ENCODE measurements at places on chromosomes 3 and 15. TPM values are rescaled to one million over a fixed set of nuclear protein-coding genes. Genes with fewer than 3 reads are reported as not detected.

MYEF2 gene
- 36.3 TPM for total RNA-seq

SPINK8 gene
- total RNA-seq: not detected

MINAR1 gene
- total RNA-seq: 0.55 TPM

AP4E1 gene
- total RNA-seq: 16.7 TPM

TRPM7 gene
- total RNA-seq: 42.3 TPM

GRCh38 chr15:74317820-74318375 is 49.5 kb downstream of the CYP11A1 start:
- H3K27ac ChIP-seq: no peak overlapping the region
- no peaks in the 10 kb centered on the region for H3K27me3 ChIP-seq
- H3K36me3 ChIP-seq: no peaks in the 10 kb centered on the region
- no peak overlapping the region for H3K4me3 ChIP-seq
- no peak for DNase-seq

DNA sequence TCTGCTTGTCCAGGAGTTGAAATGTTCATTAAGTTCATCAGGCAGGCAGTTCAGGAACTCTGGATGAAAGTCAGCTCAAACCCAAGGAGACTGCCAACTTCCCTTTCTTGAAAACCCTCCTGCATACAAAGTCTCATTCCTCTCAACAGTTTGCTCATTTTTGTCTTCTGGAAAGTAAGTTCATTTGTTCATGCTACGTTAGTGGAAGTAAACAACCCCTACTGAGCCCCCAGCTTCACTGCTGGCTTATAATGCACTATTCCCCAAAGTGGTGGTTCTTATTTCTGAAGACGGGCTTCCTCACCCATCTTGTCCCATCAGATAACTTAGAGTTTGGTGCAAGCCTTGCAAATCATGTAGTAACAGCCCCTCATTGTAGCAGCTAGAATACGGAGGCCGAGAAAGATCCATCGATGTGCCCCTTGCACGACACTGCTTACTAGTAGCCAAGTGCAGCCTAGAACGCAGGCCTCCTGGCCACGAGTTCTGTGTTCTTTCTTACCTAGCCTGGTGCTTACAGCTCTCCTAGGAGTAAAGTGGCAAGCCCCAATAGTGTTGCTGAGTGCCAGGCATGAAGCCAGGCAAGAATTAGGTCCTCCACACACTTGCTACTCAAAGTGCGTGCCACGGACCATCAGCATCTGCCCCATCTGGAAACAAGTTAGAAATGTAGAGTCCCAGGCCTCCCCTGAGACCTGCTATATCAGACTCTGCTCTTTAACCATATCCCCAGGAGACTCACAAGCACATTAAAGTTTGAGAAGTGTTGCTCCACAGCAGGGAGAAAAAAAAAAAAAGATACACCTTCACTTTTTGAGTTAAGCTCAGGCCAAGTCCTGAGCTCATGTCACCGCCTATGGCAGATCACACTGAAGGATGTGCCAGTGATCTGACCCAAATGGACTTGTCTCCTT is 82.5 kb downstream of the RFTN1 start:
- no peak overlapping the region for H3K4me3 ChIP-seq
- peaks cover 9% of the 10 kb centered on the region for H3K4me1 ChIP-seq
- no peak overlapping the region for H3K27ac ChIP-seq
- H3K27me3 ChIP-seq: no peaks in the 10 kb centered on the region
- DNase-seq: no peak

DNA sequence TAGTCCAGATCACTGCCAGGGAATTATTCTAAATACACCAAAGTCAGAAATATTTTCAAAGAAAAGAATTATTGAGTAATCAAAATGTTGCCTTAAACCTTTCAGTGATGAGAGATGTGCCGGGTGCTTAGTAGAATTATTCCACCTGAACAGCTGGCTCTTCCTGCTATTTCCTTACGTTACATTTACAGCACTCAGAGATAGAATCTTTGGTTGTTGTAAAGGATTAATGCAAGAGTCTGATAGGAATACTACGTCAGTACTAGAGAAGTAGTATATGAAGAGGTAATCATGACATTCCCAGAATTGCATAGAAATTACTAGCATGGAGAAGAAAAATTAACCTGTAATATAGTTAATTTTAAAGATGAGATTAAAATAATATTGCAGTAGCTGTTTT is 50.9 kb upstream of the ZDHHC23 start:
- peaks cover 8% of the 10 kb centered on the region for H3K27me3 ChIP-seq
- no peak overlapping the region for H3K27ac ChIP-seq
- no peak overlapping the region for H3K4me3 ChIP-seq
- no peak for DNase-seq
- H3K4me1 ChIP-seq: peaks cover 2% of the 10 kb centered on the region

DNA sequence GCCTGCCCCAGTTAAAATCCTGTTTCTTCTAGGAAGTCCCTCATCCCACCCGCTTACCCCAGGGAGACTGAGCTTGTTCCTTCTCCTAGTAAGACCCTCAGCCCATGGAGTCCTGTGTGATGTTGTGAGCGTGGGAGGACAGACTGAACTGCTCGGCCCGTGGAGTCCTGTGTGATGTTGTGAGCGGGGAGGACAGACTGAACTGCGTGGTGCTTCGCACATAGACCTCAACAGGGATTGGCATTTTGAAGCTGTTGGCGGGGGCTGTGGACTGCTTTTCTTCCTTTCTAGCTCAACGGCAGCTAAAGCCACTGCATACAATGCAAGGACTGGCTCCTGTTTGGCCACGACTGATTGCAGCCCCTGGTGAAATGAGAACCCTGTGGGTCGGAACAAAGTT is 1.6 kb upstream of the SPTBN5 start:
- no peak for DNase-seq
- no peaks in the 10 kb centered on the region for H3K27me3 ChIP-seq
- no peak overlapping the region for H3K4me3 ChIP-seq
- peak overlapping the region; percentile 8 for H3K27ac ChIP-seq
- H3K4me1 ChIP-seq: peaks cover 14% of the 10 kb centered on the region
- H3K36me3 ChIP-seq: peaks cover 7% of the 10 kb centered on the region

DNA sequence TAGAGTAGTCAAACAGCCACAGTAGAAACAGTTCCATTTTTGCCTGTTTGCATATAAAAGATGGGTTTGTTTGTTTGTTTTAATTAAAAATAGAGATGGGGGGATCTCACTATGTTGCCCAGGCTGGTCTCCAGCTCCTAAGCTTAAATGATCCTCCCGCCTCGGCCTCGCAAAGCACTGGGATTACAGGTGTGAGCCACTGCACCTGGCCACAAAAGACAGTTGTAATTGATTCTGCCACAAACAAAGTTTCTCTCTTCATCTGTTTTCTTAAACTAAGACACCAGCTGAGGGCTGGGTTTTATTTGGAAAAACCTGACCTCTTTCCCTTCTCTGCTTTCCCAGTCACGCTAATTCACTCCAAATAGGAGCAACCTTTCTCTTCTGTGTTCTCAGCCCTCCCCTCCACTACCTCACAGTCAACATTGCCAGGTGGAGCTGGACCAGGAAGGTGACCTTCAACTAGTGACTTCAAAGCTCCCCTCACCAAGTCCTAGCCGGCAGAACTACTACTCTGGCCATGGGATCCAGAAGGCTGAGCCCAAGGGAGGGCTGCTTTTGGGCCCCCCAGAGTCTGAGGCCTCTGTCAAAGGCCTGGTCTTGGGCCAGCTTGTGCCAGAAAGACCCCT is 1.5 kb upstream of the IDH2 start:
- H3K27ac ChIP-seq: no peak overlapping the region
- DNase-seq: no peak
- peak overlapping the region; percentile 56 for H3K4me3 ChIP-seq
- H3K36me3 ChIP-seq: peaks cover 12% of the 10 kb centered on the region
- H3K27me3 ChIP-seq: peaks cover 15% of the 10 kb centered on the region
- H3K4me1 ChIP-seq: peaks cover 41% of the 10 kb centered on the region

DNA sequence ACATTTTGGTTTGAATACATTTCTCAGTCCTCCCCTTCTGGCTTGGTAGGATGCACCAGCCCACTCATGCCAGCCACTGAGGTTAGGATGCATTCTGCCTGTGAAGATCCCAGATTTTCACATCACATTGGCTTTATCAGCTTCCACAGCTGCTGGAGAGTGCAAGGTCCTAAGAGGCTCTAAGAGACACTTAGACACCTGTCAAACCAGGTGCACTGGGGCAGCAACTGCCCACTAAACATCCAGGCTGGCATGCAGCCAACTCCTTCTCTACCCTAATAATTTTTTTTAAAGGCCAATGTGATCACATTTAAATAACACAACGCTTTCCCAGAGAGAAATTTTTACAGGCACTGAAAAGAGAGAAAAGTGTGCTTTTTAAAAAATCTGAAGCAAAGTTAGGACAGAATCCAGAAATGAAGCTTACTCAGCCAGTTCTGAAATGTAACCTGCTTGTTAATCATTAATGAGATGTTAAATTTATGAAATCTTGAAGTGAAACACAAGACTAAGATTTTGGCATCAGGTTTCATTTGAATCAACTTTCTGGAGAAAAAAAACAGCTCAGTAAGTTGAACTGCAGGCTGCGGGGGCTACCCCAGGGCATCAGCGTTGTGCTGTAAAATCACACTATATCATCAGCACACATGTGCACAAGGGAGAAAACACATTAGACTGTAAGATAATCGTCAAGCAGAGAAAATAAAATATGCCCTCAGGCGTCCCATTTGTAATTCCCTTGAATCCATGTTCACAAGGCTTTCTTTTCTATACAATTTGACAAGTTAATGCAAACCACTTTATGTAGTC is 312.9 kb downstream of the ZBBX start:
- no peaks in the 10 kb centered on the region for H3K36me3 ChIP-seq
- H3K4me3 ChIP-seq: no peak overlapping the region
- H3K27me3 ChIP-seq: no peaks in the 10 kb centered on the region
- DNase-seq: no peak

- no peak for DNase-seq
- no peaks in the 10 kb centered on the region for H3K36me3 ChIP-seq
- no peaks in the 10 kb centered on the region for H3K4me1 ChIP-seq
- no peak overlapping the region for H3K27ac ChIP-seq
- no peaks in the 10 kb centered on the region for H3K27me3 ChIP-seq
These were observed 440.3 kb upstream of the DPH6 start for GRCh38 chr15:35986191-35986721.

- no peaks in the 10 kb centered on the region for H3K27me3 ChIP-seq
- no peak overlapping the region for H3K27ac ChIP-seq
- no peaks in the 10 kb centered on the region for H3K36me3 ChIP-seq
- H3K4me3 ChIP-seq: no peak overlapping the region
These were observed 24.8 kb downstream of the PEX5L start for GRCh38 chr3:180011927-180012326.

GRCh38 chr3:124517306-124517705 is 212.9 kb upstream of the UMPS start:
- H3K27ac ChIP-seq: no peak overlapping the region
- H3K4me1 ChIP-seq: no peaks in the 10 kb centered on the region
- peaks cover 4% of the 10 kb centered on the region for H3K27me3 ChIP-seq
- H3K36me3 ChIP-seq: no peaks in the 10 kb centered on the region
- DNase-seq: no peak

DNA sequence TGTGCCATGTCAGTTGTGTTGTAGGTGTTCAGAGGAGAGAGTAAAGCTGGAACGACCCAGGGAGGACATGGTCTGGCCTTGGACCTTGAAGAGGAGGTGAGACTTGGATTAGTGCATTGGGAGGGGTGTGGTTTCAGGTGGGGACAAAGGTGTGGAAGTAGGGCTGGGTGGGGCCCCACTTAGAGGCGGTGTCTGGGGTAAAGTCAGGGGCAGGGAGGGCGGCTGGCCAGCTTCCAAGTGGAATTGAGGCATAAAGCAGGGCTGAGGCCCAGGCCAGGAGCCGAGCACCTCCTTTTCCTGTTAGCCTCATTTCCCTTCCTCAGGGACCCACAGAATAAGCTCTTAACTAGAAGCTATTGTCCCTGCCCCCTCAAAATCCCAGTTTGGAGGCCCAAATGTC is 36.2 kb upstream of the FLNB start:
- DNase-seq: no peak
- H3K27ac ChIP-seq: no peak overlapping the region
- H3K27me3 ChIP-seq: no peaks in the 10 kb centered on the region
- no peaks in the 10 kb centered on the region for H3K36me3 ChIP-seq
- no peak overlapping the region for H3K4me3 ChIP-seq

DNA sequence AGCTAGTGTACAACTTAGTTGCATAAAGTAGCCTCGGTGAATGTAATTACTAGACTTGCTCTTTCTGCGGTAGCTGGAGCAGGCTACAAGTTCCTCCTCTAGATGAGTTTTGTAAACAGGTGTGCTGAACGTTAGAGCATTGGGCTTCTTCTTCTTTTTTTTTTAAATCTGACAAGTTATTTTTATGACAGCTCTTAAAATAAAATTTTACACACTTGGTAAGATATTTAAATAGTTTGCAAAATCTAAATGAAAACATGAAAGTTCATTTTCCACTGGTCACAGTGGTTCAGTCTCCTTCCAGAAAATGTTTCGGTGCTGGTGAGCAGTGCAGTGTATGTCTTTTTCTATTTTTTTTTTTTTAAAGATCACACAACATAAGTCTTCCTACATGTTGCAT is 3.0 kb downstream of the CCR9 start:
- H3K27me3 ChIP-seq: peaks cover 69% of the 10 kb centered on the region
- H3K27ac ChIP-seq: no peak overlapping the region
- no peaks in the 10 kb centered on the region for H3K36me3 ChIP-seq
- peaks cover 15% of the 10 kb centered on the region for H3K4me1 ChIP-seq
- DNase-seq: no peak

- H3K36me3 ChIP-seq: no peaks in the 10 kb centered on the region
- no peak overlapping the region for H3K27ac ChIP-seq
- no peak overlapping the region for H3K4me3 ChIP-seq
- H3K27me3 ChIP-seq: no peaks in the 10 kb centered on the region
- no peak for DNase-seq
These were observed 174.3 kb upstream of the ZBTB20 start for GRCh38 chr3:115321400-115321805.

GRCh38 chr3:180776433-180776832 is 97.1 kb upstream of the CCDC39 start:
- no peaks in the 10 kb centered on the region for H3K36me3 ChIP-seq
- no peak overlapping the region for H3K27ac ChIP-seq
- DNase-seq: no peak
- no peak overlapping the region for H3K4me3 ChIP-seq
- H3K4me1 ChIP-seq: no peaks in the 10 kb centered on the region
- no peaks in the 10 kb centered on the region for H3K27me3 ChIP-seq
